Fibroblast of pulmonary artery (primary cell): ENCODE measurements at places on chromosomes 4 and X.
A peak's percentile ranks its signal among the peaks of the same experiment; 100 is the strongest.

DNA sequence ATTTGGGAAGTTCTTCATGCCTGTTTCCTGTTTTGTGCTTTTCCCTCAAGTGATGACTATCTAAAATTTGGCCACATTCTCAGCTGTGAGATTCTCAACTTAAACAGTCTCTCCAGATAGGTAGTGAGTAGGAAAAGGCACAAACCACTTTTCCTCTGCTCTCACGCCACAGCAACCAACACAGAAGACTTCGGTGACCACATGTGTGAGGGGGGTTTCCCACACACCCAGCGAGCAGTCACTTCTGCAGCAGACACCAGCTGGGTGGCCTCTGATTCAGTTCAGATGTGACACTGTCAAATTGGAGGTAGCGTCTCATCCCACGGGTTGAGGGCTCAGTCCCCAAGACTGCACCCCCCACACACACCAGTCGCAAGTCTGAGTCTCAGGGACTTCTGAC is 25.1 kb upstream of the CLDN34 start:
- DNase-seq, result no peak

DNA sequence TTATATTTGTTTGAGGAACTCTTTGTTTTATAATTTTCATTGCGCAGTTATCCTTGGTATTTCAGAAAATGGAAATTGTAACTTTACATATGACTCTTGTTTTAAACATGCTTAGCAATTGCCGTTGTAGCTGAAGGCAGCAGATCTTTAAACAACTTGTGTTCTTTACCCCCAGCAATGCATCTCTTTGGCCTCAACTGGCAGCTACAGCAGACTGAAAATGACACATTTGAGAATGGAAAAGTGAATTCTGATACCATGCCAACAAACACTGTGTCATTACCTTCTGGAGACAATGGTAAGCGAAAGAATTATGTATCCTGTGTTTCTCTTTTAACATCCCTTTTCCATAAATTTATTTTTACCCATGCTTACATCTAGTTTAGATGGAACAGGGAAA is 263.6 kb downstream of the DCTD start:
- DNase-seq, result peak; percentile 34

DNA sequence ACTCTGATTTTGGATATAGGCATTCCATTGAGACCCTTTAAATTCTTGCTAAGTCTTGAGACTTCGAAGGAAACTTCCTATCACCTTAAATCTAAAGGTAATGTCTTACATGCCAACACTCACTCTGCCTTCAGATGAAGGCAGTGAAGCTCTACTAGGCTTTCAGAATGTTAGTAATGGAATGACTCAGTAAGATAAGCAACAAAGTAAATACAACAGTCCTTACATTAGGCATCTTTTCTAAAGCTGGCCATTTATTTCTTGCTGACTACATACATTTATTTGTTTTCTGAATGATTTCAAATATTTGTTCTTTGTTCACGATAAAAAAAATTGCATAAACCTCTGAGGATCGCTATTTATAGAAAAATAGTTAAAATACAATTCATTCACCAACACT is 43.5 kb downstream of the ASIC5 start:
- DNase-seq, result no peak

- DNase-seq, result no peak
Observed at GRCh38 chrX:154828016-154828408, 6.5 kb downstream of the SMIM9 start.

DNA sequence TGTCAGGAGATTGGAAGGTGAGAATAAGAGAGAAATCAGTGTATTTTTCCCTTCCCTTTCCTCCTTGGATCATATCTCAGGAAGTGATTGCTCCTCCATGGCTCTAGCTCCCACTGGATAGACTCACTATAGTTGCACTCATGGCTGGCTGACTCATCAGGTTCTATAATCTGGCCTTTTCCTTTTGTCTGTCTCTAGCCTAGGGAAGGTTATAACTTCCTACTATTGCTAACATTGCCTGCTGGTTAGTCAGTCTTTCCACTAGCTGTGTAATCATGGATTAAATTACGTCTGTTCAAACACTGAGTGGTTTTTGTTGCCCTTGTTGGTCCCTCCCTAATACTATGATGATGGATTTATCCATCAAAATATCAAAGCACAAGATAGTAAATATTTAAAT is 195.5 kb upstream of the VEGFC start:
- peak; percentile 93 for DNase-seq

DNA sequence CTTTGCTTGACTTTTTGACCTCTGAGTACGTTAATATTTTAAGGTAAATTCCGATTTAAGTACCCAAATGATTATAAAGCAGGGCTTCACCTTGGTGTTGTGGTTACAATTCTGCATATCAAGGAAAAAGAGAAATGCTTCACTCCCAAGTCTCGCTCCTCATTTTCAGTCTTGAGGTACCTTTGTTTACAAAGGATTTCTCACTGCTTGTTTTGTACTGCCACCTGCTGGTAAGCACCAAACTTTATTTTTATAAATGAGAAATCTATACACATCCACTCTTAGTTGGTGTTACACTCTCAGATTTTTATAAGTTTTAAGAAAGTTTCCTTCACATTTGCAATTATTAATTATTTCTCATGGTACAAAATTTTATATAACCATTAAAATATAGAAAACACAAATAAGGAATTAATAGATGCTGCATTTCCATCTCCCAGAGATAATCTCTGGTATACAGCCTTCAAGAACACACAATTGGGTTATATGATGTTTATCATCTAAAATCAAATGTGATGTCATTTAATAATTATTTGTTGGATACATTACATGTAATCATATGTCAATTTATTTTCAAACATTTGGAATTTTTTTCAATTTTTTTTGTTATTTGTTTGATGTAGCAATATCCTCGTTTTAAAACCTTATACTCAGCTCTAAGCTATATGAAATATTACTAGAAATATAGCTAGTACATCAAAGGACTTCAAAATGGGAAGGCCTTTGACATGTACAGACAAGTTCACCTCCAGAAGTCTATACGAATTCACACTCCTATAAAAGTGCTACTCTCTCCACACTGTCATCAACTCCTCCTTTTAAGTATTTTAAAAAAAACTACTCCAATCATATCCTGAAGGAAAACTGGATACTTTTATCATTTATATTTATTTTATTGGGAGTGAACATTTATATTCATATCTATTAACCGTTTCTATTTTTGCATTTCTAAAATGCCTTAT is 179.9 kb downstream of the KCNIP4 start:
- DNase-seq, result peak; percentile 75

DNA sequence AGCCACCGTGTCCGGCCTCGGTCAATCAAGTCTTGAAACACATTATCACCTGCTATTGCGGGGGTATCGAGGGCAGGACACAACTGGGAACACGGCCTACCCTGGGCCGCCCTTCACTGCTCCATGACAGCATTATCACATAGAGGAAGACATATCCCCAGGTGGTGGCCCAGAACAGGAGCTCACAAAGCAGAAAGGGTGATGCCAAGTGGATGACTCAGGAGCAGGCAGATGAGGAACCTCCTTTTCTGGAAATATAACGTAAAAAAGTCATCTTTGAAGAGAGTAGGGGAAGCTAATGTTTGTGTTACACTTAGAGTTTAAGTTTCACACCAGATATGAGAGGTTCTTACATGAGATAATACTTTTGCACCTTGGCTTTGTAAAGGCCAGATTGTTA is 5.3 kb upstream of the SUPT20HL1 start:
- DNase-seq, result no peak

DNA sequence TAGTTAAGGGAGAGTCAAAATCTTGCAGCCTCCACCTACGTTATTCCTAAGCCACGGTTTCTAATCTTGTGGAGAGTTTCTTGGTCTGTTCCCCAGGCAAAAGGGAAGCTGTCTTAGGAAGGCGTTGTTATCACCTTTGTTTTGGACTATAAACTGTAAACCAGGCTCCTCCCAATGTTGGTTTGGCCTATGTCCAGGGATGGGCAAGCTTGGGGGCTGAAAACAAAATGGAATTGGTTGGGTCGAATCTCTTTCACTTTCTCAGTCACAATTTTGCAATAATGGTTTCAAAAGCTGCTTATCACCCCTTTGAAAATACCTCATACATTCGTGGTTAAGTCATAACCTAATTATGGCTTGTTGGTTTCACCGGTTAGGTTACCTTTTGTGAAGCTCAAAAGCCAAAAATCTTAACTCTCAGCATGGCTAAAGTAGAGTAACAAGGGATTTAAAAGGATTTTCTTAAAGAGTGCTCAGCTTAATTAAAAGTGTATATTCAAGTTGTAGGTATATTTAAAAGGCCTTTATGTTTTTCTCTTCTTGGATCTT is 232.1 kb downstream of the CHM start:
- no peak for DNase-seq

GRCh38 chr4:54913751-54914526 is 211.5 kb downstream of the KDR start:
- DNase-seq, result no peak

- DNase-seq, result peak; percentile 47
Observed at GRCh38 chr4:106746451-106746850, 289.7 kb downstream of the DKK2 start.

GRCh38 chr4:3422808-3423297 is 18.9 kb upstream of the HGFAC start:
- DNase-seq, result no peak

DNA sequence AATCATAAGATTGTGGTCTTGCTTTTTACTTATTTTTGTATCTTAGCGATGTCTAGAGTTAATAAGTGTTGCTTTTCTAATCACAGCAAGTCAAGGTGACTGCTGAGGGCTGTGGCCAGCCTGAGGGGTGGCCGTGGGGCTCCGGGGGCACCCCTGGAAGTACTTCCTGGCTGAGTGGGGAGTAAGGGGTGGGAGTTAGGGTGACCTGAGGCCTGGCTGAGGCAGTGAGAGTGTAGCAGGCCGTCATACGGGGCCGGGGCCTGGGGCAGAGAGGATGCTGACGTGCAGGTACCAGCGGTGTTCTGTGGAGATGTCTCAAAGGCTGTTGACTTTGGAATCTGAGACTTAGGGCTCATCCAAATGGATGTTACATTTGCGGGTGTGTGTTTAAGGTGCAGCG is 29.3 kb downstream of the PIGG start:
- DNase-seq, result no peak

GRCh38 chrX:124605511-124605910 is 259.1 kb downstream of the SH2D1A start:
- no peak for DNase-seq

DNA sequence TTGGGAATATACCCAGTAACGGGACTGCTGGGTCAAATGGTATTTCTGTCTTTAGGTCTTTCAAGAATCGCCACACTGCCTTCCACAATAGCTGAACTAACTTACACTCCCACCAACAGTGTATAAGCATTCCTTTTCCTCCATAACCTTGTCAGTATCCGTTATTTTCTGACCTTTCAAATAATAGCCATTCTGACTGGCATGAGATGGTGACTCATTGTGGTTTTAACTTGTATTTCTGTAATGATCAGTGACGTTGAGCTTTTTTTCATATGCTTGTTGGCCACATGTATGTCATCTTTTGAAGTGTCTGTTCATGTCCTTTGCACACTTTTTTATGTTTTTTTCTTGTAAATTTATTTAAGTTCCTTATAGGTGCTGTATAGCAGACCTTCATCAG is 81.2 kb downstream of the ADAM29 start:
- peak; percentile 10 for DNase-seq

DNA sequence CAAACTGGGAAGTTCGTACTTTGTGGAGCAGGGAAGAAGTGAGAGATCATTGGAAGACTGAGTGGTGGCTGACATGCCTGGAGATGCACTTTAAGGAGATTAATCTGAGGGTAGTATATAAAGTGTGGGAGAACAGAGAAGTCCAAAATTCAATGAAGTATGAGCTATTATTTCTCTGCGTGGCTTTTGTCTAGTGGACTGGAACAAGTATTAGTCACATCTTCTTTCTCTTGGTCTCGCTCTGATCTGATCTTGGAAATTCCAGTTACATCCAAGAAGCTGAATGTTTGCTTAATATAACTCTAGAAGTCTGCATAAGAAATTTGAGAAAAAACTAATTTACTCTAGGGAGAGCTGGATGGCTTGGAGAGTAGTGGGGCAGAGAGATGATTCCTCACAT is 64.8 kb upstream of the NR0B1 start:
- DNase-seq, result no peak

DNA sequence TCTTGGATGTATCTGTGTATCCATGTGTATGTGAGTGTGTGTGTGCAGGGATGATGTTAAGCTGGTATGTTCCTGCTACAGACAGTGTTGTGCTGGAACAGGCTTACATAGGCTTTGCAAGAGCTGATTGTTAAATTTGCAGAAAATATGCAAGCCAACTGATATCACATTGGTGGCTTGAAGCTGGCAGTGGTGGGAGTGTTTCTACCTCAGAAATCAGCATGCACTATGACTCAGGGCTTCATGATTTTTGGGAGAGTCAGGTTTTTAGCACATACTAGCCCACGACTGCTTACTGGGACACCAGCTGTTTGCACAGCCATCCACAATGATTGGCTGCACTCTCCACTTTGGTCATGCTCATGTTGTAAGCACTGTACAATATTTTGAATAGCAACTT is 261.8 kb downstream of the DHX15 start:
- no peak for DNase-seq

- DNase-seq, result no peak
Observed at GRCh38 chr4:121242188-121242750, 78.1 kb upstream of the TNIP3 start.

DNA sequence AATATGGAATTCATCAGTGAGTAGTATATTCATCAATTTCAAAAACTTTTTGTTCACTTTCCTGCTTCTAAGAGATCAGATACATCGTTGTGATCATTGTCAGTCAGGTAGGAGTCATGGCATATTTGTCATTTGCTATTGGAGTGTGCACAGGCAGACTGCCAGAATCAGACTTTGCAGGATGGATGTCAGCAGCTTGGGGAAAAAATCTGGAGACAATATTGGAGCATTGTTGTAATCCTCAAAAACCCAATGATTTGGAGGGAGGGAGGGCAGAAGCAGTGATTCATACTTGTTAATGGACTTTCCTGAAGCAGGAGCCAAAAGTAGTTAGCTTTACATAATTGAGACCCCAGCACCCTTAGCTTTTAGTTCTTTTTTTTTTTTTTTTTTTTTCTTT is 59.6 kb upstream of the DRP2 start:
- no peak for DNase-seq

DNA sequence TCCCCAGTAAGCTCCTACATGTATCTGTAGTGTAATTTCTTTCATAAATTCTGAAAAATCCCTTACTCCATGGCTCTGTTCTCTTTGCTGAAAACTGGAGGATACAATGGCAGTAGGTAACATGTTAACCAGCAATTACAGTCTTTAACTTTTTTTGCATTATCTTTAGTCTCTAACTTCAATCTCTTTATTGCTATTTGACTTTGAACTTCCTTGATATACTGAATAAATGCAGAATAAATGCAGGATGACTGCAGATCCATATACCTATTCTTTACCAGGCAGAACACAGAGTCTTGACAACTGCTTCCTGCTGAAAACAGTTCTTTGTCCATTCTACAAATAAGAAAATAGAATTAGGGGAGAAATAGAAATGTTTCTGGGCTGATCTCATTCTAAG is 101.3 kb downstream of the SLC7A11 start:
- DNase-seq, result no peak

- no peak for DNase-seq
Observed at GRCh38 chr4:168516841-168517240, 20.0 kb downstream of the PALLD start.

- DNase-seq, result peak; percentile 67
Observed at GRCh38 chrX:119690921-119691716, 1.8 kb downstream of the SEPTIN6 start.

- DNase-seq, result no peak
Observed at GRCh38 chr4:81459228-81459627, 12.5 kb downstream of the RASGEF1B start.

GRCh38 chr4:147794314-147794680 is 62.4 kb downstream of the ARHGAP10 start:
- no peak for DNase-seq

GRCh38 chr4:139540161-139540560 is 15.9 kb downstream of the SETD7 start:
- DNase-seq, result peak; percentile 43

GRCh38 chrX:153766871-153767673 is 3.0 kb downstream of the PLXNB3 start:
- no peak for DNase-seq
